ENCODE measurements at places on chromosomes 1 and 21.

- no peak for DNase-seq
Measured at GRCh38 chr1:6652986-6653385, 28.3 kb downstream of the THAP3 start.

DNA sequence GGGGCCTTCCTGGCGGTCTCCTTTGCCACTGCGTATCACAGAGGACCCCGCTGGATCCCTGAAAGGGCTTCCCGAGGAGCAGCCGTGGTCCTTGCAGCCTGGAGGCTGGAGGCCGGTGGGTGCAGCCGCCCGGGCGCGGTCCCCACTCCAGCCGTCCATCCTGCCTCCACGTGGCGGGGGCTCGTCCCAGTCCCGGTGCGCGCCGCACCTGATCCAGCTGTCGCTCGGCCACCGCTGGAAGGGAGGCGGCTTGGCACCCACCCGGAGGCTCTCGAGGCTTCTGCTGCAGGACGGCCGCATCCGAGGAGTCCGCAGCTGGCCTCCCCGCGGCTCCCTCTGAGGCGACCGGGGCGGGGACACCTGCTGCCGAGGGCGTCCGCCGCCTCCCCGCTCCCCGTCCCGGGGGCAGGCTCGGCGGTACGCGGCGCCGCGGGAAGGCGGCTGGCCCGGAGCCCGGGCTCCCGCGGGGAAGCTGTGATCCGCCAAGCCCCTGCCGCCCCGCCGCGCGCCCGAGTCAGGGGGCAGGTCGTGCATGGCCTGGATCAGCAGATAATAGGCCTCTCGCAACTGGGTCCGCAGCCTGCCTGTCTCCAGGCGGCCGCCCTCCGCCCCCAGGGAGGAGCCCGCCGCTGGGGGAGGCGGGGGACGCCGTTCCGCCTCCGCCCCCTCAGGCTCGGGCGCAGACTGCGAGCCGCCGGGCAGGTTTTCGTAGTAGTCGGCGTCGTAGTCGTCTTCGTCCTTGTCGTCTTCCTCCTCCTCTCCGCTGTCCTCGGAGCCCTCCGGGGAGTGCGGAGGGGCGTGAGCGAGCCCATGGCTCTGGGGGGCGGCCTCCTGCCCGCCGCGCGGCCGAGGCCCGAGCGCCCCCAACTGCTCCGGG, at the start of gene SYDE2:
Gene SYDE2, minus strand, starts transcription at position 554 of the 877 bp plus-strand sequence. Its CDS starts 20 bp downstream, at position 534.
- DNase-seq = peak; percentile 41

- DNase-seq = no peak
Measured at GRCh38 chr1:151868486-151868885, 15.0 kb upstream of the THEM5 start.

DNA sequence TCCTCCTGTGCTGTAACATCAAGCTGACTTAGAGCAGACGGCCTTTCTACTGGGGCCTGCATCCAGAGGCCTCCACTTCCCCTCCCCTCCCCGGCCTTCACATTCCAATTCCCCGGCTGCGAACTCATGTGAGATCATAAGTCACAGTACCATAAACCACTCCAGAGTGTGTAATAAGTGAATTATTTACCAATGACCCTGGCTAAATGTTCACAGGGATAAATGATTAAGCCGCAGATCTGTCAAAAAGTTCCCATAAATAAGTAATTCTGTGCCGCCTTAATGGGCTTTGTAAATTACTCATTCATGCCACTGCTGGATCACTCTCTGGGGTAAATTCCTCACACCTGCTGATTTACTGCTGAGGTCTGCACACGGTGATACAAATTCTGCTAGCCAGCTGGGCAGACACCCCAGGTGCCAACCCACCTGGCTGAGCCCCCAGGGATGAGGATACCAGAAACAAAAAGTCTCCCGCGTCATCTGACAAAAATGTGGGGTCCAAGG, 27.4 kb upstream of the KIRREL1 start:
- no peak for DNase-seq

DNA sequence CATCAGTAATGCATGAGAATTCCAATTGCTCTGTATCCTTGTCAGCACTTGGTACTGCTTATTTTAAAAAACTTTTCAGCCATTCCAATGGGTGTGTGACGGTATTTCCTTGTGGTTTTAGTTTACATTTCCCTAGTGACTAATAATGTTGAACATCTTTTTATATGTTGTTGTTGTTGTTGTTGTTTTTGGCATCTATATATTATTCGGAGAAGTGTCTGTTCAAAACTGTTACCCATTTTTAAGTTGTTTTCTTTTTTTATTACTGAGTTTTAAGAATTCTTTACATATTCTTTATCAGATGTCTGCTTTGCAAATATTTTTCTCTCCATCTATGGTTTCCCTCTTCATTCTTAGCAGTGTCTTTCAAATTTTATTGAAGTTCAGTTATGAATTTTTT, 231.1 kb upstream of the POU3F1 start:
- DNase-seq = no peak

DNA sequence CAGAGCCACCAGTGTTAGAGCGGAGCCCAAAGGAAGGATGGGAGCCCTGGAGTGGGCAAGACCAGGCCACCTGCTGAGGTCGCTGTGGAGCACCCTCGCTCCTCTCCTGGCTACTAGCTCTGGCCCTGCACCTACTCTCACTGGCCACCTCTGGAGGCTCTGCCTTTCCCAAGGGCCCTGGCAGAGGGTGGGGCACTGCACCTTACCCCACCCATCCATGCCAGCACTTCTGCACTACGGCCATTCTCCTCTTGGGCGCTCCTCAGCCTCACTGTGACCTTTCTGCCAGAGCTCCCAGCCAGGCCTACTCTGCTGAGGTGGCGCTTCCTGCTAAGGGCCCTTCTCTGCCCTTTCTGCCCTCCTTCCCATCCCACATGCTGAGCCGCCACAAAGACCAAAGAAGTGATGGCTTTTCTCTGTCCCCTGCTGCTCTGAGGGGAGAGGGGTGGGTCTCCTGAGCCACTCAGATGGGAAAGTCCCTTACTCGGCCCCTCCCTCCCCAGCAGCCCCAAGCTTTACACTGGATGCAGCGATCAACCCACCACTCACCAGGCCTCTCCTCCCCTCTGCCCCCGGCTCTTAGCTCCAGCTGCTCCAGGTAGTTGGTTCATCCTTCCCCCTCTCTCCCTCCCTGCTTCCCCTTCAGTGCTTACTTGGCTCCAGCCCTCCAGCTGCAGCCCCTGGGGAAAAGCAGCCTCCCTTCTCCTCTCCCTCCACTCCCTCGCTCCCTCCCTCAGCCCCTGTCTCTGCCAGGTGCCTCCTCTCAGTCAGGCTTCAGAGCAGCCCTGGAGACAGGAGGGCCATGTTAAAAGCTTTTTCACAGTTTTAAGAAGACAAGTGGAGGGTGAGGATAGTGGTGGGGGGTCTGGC, 14.8 kb upstream of the TMEM222 start:
- DNase-seq = no peak

DNA sequence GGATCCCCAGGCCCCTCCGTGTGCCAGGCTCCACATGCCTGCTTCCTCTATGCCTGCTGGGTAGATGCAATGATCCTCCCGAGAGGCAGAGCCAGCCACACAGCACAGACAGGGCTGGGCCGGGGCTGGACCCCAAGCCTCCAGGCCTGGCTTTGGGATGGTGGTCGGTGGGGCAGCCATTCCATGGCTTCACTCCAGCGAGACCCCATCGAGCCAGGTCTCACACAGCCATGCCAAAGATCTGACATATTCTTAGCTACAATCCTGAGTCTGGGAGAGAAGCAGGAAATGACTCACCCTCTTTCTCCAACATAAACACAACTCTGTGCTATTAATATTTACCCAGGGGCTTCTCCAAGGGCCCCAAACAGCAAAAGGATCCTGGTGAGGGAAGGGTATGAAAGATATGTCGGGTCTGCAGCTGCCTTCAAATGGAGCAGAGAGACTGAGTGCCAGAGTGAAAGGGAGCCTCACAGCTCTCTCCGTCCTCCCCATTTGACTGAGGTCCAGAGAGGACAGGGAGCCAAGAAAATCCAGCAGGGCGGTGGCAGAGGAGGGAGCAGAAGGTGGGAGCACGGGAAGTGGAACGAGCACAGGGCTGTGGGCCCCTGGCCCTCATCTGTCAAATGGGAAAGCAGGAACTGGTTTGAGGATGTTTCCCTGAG, 639.5 kb downstream of the MATN1 start:
- no peak for DNase-seq

- no peak for DNase-seq
Measured at GRCh38 chr1:26287811-26288210, 7.9 kb downstream of the SH3BGRL3 start.

- DNase-seq = no peak
Measured at GRCh38 chr1:161930064-161930463, 93.6 kb downstream of the OLFML2B start.

- no peak for DNase-seq
Measured at GRCh38 chr1:30974536-30974935, 66.0 kb upstream of the SDC3 start.

DNA sequence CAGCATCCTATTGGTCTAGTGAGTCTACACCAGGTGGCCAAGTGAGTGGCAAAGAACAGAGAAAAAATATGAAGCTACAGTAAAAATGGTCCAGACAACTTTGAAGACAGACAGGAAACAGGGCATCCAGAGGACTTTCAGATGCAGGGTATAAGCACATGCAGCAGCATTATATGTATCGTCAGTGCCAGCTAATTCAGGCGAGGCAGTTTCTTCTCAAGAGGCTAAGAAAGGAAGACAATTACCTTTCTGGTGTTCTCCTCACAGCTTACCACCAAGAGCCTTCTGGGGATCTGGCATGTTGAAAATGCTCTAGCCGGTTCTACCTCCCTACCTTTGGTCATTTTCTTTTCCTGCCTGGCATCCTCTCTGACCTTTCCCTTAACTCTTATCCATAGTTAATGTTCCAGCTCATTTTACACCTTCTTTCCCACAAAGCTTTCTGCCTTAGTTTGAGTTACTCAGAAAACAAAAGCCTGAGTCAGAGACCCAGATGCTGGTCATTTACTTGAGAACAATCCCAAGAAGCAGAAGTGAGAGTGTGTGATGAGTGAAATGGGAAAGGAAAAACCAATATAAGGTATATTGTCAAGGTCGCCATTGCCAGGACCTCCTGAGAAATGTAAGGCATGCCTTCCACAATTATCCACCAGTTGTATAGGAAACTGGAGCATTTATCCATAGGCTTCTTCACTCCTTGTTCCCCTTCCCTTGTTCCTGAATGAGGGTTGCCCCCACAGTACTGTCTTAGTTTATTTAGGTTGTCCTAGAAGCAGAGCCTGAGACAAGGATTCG, 444.1 kb downstream of the PLPP3 start:
- no peak for DNase-seq

- DNase-seq = no peak
Measured at GRCh38 chr1:40039245-40039756, 1.2 kb upstream of the CAP1 start.

DNA sequence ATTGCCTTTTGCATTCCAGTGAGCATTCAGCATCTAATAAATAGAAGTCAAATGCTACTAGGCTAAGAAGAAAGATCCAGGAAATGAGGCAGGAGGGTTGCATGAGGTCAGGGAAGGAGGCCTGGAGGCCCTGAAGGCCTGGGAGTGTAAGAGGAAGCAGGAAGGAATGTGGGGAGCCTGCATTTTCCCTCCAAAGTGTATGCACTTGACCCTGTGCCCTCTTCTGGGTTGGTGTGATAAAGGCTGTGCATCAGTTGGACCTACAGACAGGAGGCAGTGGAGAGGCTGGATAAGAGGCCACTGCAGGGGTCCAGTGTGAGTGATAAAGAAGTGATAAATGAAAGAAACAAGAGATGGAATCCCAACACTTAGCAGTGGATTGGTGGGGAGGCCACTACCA, 20.4 kb downstream of the KIAA1614 start:
- no peak for DNase-seq

GRCh38 chr1:162040657-162041056, 17.0 kb upstream of the OLFML2B start:
- DNase-seq = no peak

DNA sequence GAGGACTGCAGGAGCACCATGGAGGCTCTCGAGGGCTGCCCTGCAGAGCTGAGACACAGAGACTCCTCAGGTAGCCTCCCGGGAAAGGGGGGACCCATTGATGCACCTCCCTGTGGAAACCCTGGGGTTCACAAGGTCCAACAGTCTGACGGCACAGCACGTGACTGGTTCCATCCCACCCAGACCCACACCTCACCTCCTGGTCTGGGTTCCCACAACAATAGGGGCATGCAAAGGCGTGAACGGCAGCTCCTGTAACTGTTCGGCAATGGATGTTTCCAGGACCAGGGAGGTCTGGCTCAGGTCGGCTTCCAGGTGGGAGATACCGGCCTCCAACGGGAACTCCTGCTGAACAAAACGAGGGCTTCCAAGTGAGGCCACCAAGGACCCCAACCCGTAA, 86.8 kb downstream of the NPHP4 start:
- DNase-seq = no peak

GRCh38 chr21:16279731-16280581, 550.2 kb downstream of the USP25 start:
- no peak for DNase-seq

- no peak for DNase-seq
Measured at GRCh38 chr1:112146201-112146715, 156.8 kb upstream of the KCND3 start.

GRCh38 chr21:41783476-41784180, 16.8 kb upstream of the RIPK4 start:
- no peak for DNase-seq

DNA sequence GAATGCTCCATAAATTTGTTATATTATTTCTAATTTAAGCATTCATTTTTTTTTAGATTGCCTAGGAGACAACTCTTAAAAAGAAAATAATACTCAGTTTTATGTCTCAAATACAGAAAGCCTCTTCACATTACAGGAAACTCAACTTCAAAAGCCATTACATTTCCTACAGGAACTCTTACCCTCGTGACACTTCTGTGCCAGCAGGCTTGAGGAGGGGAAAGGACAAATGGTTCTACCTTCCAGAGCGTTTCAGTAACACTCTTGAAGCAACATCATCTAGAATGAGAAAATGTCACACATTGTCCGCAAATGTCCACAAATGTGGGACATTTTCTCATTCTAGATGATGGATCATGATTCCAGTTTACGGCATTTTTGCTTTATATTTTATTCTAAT, 51.7 kb downstream of the PTPN14 start:
- no peak for DNase-seq

Measured in activated CD8-positive, alpha-beta memory T cell treated with anti-CD3 and anti-CD28 coated beads for 1 hour (primary cell).